ENCODE measurements at places on chromosomes 4 and X.

DNA sequence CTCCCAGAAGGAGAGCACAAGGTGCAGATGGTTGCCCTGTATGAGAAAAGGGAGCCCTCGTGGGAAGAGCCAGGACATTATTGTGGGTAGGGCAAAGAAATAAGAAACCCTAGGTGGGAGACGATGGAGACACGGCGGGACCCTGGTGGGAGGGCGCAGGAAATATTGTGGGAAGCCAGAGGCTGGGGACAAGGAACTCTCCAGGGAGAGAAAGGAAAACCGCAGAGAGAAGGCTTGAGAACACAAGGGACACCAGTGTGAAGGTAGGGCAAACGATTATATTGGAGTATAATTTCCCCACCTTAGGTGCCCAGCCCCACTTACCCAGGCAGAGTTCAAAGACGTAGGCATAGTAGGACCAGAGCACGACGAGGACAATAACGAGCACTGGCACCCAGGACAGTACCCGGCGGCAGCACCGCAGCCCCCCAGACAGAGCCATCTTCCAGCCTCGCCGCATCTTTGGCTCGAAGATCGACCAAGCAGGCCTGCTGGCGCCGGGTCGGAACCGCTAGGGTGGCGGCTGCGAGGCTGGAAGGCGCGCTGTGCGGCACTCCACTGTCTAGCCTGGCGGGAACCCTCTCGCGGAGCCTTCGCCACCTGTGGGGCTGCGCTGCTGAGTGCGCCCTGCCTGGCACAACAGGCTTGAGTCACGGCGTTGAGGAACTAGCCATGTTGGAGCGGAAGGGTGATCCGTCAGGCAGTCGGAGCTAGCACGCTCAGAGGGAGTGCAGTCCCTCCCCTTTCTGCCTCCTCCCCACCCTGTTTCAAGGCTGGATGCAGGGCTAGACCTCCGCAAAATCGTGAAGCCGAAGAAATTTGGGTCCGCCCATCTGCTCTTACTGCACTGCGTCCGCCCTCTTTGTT, at the start of gene ZDHHC15:
ZDHHC15 (minus strand) TSS at position 473 of the 867 bp plus-strand sequence; CDS start at position 460, 13 bp downstream.
- no peak for DNase-seq

- no peak for DNase-seq
Observed at GRCh38 chr4:104818579-104818978, 323.9 kb upstream of the CXXC4 start.

DNA sequence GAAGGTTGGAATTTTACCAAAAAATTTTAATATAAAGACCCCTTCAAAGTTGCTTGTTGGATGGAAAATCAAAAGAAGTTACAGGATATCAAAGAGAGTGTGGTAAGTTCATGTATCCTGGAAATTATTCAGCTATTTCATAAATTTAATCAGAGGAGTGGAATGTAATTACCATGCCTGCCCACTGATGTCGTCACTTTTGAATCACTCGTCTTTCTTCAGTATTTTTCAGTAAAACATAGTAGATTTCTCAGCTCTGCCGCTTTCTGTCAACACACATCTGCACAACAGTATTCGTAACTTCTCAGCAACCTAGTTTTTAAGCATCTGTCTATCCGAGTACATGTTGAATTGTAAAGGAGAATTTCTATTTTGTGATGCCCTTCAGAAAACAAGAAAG, 2163.0 kb upstream of the AGA start:
- peak; percentile 6 for DNase-seq

- peak; percentile 9 for DNase-seq
Observed at GRCh38 chr4:187302457-187303150, 578.9 kb upstream of the FAT1 start.

DNA sequence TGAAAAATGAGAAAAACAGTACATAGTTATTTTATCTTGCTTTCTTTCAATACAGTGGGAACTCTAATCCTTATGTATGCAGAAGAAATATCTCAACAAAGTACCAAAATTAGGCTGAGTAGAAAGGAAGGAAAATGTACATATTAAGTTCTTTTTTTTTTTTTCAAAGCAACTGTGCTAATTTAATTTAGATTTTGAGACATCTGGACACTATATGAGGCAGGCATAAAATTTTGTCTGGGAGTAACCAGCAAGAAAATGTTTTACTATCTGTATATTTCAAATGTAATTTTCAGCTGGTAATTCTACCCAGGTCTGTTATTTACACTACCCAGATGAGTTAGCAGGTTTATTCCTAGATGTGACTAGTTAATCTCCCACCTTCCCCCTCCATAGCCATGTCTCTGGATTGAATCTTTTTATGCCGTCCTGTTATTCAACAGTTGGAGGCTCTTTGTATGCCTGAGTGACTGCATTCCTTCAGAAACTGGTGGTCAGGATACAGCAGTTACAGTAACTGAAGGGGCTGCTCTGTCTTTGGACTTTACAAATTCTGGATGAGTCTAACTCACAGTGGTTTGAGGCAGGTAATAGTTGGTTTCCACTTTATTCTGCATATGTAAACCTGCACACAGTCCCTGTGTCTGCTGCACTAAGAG, 633.6 kb downstream of the PCDH18 start:
- DNase-seq, result no peak

- DNase-seq, result no peak
Observed at GRCh38 chr4:23837371-23837770, 52.5 kb downstream of the PPARGC1A start.

GRCh38 chrX:8272821-8273220, 101.8 kb upstream of the VCX2 start:
- DNase-seq, result no peak

DNA sequence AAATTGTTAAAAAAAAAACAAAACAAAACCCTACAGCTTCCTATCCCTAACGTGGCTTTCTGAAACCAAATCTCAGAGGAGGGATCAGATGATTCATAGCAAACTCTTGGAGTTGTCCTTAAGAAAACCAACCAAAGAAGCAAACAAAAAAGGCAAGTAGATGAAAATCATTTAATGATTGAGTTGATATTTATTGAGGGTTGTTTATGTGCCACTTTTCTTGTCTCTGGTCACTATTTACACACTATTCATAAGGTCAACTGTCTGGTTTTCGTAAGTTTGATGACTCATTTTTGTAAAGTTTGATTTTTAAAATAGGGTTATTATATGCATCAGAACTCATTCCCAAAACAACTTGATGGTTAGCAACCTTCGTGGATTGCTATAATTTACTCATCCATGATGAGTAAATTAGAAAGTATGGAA, 133.4 kb downstream of the UNC5C start:
- no peak for DNase-seq

DNA sequence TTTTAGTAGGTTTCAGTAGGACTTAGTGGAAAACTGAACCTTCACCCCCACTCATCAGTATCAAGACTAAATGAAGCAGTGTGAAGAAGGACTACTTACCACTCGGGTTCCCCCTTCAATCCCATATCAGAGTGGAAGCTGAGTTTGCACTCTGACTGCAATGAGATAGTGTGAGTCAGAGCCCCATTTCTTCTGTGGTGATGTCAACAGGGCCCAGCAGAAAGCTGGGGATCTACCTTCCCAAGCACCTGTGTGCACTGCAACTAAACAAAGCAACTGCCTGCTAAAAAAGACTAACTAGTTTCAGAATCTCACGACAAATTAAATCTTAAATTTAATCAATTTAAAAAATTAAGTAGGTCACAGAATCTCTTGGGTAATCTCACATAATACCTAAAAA, 1837.0 kb upstream of the PCDH7 start:
- no peak for DNase-seq

- DNase-seq, result no peak
Observed at GRCh38 chr4:15427161-15427560, 672 bp upstream of the C1QTNF7 start.

- no peak for DNase-seq
Observed at GRCh38 chr4:185941461-185941860, 127.5 kb upstream of the TLR3 start.

Data from foreskin fibroblast (primary cell).